ENCODE measurements at places on chromosomes 16 and 17.

DNA sequence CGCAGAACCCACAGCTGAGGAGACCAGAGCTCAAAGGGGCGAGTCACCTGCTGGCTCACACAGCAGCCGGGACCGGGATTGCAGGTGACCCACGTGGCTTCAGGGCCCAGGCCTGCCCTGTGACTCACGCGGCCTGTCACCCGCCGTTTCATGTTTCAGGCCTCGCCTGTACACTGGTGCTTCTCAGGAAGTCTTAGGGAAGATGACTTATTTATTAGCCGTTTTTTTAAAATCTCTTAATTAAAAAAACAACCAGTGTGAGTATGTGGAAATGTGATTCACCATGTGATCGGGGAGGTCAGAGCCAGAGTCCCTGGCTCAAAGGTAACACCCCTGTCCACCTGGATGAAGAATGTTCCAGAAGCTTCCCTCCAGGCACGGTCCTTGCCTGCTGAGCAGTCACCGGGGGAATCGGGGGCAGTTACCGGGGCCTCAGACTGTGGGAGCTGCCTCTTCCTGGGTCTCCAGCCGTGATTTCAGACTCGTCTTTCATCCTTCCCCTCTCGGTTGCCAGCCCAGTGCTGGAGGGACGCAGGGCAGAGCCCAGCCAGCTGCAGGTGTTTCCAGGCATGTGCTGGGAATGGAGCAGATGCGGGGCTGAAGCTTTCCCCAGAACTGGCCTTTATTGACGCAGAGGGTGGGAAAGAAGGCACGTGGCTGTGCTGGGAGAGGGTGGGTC, 49.3 kb downstream of the CMIP start:
- no peak for DNase-seq

- no peak for DNase-seq
Observed at GRCh38 chr16:80028581-80029380, 428.2 kb upstream of the MAF start.

- no peak for DNase-seq
Observed at GRCh38 chr16:19700319-19700781, 17.7 kb downstream of the KNOP1 start.

- DNase-seq, result peak; percentile 29
Observed at GRCh38 chr17:18314059-18314730, 599 bp downstream of the TOP3A start.

GRCh38 chr16:81014672-81015071, 7.7 kb downstream of the CENPN start:
- no peak for DNase-seq

GRCh38 chr17:21199311-21199710, 14.7 kb downstream of the TMEM11 start:
- no peak for DNase-seq

DNA sequence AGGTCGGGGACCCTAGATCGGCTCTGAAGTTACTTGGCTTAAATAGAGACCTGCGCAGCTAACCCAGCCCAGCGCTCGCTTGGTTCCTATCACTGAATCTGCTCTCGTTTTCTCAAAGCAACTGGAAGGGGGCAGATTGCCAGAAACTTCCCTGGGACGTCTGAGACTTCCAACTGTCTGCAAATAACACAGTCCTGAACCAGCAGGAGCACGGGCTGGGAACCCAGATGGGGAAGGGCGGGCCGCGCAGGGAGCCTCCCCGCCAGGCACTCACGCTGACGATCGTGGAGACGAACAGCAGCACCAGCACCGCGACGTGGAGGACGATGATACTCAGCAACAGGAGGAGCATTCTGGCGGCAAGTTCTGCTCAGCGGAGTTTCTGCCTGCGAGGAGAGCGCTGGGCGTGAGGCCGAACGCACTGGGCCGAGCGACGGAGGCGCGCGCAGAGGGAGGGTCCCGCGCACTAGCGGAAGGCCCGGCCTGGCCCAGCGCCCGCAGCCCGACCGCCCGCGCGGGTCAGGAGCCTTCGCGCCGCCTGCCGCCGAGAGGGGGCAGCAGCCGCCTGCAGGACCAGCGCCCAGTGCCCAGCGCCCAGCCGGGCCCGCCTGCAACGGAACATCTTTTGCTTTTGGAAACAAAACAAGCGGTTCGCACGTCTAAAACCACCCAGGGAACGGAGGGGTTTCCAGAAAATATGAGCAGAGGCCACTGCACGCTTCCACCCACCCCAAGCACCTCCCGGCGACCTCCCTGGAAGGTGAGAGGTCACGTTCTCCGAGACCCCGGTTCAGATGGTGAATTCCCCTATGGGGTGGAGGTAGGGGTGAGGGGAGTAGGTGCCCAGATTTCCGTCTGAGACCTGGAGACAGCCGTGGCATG, 4.5 kb downstream of the PMP22 start:
- DNase-seq, result peak; percentile 66

DNA sequence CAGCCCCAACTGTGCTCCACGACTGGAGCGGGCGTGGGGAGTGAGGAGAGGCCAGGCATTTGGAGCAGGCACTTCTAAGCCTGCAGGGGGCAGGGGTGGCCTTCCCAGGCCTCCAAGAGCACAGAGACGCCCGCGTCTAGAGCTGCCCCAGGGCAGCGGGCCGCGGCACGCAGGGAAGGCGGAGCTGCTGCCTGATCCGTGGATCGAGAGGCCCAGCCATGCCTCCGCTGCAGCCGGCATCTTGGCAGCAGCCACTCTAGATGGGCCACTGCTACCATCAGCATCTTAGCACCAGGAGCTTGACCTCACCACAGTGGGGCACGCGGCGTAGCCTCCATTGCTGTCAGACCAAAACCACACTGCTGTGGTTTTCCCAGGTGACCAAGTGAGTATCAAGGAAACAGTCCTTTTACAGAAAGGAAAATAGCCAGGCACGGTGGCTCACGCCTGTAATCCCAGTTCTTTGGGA, 20.4 kb upstream of the WDR45B start:
- DNase-seq, result peak; percentile 79

DNA sequence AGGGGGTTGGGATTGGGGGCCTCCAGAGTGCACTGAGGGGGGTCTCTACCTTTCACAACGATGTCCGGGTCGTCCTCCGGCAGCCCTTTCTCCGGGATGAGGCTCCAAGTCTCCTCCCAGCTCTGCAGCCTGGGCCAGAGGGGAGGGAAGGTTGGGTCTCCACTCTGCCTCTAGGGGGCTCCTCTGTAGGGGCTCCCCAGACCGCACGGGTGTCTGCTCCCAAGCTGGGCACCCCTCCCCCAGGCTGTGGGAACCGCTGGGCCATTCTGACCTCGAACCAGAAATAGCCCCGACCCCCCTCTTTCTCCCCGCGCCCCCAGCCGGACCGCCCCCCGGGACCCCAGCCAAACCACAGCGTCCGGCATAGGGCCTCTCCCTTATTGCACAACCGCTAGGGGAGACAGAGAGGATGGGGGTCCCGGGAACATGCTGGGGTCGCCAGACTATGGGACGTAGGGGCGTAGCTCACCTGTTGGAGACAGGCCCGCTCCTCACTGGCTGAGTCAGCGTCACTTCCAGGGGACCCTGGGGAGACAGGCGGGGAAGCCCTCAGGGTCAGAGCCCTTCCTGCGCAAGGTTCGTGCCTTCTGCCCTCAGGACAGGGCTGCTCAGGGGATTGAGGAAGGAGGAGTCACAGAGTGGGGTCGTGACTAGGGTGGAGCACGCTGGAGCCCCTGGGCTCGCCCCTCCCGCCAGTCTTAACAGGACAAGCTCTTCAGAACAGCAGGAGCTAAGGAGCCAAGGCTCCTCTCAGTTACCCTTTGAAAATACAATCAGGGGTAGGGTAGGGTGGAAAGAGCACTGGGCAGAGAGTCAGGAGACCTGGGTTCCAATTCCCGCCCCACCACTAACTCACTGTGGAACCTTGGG, 2.7 kb downstream of the PLEKHH3 start:
- no peak for DNase-seq

DNA sequence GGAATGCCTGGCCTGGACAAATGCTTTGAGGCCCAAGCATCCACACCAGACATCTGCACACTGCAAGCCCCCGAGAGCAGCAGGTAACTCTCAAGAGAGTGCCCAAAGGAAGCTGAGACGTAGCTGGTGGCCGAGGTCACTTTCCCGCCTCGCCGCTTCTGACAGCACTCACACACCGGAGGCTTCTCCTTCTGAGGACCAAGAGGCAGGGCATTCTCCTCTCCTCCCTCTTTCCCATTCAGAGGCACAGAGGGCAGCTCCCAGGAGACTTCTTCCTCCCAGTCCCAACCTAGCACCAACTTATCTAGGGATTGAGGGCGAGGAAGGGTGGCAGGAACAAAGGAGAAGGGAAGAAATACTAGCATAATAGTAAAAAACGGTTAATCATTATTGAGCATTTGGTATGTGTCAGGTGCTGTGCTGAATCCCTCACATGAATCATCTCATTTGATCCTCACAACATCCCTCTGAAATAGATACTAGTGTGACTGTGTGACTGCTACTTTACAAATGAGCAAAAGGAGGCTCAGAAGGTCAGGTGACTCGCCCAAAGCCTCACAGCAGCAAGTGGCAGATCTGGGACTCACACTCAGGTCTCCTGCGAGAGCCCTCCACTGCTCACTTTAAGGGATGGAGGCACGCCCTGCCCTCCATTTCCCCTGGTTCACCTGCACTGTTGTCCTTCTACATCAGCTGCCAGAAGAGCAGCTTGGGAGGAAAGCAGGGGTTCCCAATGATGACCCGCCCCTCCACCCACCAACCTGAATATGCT, 41.8 kb downstream of the MYO18A start:
- no peak for DNase-seq

DNA sequence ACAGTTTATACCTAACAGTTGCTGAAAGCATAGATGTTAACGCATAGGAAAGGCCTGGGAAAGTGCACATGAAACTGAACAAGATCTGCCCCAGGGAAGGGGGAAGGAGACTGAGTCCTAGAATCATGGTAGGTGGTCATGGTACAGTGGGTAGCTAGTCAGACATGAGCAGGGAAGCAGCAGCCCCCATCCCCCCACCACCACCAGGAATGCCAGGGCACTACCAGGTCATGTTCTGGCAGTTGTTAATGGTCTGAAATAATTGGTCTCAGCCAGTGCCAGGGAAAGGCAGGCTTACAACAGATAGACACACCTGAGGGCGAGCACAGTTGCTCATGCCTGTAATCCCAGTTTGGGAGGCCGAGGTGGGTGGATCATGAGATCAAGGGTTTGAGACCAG, 185.2 kb downstream of the CPPED1 start:
- no peak for DNase-seq

DNA sequence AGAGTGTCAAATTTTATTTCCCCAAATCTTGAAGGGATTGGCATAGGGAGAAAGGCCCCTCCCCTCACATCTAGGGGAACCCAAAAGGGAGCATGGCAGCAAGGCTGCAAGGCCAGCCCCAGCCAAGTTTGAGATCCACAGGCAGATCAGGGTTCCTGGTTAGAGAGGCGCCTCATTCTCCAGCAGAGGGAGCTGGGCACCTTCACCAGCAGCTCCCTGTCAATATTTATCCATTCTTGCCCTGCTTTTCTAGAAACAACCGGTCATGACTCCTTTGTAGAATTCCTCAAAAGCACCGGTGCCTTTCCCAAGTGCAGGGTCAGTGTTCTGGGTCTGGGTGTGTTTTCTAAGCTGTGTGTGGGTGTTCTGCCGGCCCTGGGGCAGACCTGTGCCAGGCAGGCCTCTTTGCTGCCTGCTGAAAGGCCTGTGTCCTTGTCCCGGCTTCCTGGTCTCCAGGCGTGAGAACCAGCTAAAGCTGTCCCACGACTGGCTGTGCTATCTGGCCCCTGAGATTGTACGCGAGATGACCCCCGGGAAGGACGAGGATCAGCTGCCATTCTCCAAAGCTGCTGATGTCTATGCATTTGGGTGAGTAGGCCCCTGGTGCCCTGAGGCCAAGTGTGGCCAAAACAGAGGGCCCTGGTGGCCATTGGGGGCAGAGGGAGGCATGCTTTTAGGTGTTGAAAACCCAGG, 21.2 kb upstream of the LGALS9 start:
- DNase-seq, result no peak

DNA sequence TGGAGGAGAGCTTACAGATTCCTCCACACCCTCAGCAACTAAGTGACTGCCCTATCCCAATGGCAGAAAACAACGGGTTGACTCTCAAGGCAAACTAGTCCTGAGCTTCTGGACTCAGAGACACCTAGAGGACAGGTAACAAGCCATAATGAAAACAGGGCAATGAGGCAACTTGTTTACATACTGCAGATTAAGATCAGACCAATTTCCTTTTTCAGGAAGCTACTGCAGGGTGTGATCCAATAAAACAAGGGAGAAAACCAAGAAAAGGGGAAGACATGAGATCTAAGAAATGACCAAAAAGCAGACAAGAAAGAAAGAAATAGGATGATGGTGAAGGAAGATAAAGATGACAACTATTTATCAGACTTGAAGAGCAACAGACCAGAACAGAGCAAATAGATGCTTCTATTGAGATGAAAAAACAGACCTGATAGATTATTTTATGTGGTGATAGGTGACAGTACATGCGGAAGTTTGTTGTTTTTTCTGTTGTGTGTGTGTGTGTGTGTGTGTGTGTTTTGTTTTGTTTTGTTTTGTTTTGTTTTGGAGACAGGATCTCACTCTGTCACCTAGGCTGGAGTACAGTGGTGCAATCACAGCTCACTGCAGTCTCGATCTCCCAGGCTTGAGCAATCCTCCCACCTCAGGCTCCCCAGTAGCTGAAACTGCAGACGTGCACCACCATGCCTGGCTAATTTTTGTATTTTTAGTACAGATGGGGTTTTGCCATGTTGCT, 120.7 kb downstream of the GAS7 start:
- DNase-seq, result no peak

DNA sequence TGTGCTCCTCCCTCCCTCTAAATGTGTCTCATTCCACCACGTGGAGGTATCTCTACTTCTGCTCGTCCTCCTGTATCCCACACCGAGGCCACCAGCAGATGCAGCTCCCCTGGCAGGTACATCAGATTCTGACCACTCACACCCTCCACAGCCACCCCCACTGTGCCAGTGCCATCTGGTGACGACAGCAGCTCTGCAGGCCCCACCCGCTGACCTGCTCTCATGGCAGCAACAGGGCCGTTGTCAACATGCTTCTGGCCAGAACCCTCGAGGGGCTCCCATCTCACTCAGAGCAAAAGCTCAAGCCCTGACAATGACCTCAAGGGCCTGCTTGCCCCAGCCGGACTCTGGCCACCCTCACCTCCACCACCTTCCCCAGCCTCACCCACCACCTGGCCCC, 93.4 kb downstream of the AMFR start:
- DNase-seq, result no peak

DNA sequence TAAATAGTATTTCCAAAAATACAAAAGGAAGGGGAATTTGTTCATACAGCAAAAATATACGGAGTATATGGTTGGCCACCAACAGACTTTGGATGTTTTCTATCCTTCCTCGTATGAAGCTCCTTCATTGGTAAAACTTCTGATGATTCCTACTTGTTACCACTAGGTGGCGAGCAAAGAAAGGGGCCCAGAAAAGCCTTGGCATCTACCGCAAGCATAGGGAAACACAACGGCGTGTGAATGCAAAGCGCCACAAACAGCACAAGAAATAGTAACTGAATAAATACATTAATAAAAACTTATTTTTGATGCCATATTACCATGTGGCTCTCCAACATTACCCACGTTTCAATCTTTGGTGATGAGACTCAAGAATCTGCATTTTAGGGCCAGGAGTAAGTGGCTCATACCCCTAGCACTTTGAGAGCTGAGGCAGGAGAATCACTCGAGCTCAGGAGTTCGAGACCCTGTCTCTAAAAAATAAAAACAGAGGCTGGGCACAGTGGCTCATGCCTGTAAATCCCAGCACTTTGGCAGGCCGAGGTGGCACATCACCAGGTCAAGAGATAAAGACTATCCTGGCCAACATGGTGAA, 34.5 kb downstream of the YWHAE start:
- peak; percentile 71 for DNase-seq

GRCh38 chr17:13874817-13875216, 194.5 kb upstream of the COX10 start:
- no peak for DNase-seq
